ENCODE measurements at places on chromosomes 6 and 20. TPM values are rescaled to one million over a fixed set of nuclear protein-coding genes. Genes with fewer than 3 reads are reported as not detected.

GRCh38 chr6:155378276-155378675 lies 64.0 kb upstream of the TFB1M start:
- H3K27ac ChIP-seq: no peak overlapping the region
- no peaks in the 10 kb centered on the region for H3K4me1 ChIP-seq
- H3K36me3 ChIP-seq: no peaks in the 10 kb centered on the region
- no peak for DNase-seq

DNA sequence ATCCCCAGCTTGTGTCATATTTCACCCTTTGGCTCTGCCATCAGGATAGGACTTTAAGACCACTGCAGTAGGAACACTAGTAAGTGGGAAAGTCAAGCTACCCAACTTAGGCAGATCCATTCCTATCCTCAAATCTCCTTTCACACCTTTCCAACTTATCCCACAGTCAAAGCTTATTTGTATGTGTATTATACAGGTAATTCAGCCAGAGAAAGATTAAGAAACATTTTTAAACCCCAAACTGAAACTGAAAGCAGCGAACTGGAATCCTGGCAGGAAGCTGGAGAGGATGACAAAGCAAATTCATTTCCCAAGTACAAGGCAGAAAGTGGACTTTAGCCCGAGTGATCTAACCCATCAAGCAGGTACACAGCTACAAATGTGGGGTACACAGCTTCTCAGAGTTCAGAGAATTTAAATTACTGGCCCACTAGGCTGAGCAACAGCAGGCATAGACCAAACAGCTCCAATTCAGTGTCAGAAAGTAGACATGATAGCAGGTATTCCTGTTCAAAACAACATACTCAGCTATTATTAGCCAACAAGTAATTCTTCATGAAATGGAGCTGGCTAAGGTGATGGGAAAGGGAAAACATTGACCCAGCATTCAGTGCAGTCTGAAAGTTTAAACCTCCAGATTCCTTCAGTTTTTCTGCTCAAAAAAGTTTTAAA lies 39.1 kb downstream of the ILRUN start:
- H3K36me3 ChIP-seq: peaks cover 10% of the 10 kb centered on the region
- DNase-seq: no peak

GRCh38 chr6:3001773-3002293 lies 2.1 kb downstream of the NQO2 start:
- no peaks in the 10 kb centered on the region for H3K27me3 ChIP-seq
- no peak overlapping the region for H3K4me3 ChIP-seq
- H3K4me1 ChIP-seq: peaks cover 24% of the 10 kb centered on the region
- no peak overlapping the region for H3K27ac ChIP-seq
- DNase-seq: peak; percentile 59

DNA sequence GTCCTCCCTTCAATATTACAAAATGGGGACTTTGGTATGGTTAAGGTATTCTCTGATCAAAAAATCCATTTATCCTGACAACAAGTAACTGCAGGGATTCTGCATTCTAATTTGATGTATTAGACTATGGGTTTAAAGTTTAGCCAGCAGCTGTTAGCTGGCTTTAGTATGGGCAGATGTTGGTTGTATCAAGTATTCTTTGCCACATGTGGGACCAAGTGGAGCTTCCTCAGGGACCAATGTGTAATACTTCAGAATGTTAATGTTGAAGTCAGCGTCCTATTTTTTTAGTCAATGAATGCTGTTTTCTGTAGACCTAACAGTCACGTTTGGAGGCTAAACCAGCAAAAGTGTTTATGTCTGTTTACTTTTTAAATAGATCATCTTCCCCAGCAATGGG lies 41.4 kb downstream of the MOXD1 start:
- H3K4me1 ChIP-seq: peaks cover 2% of the 10 kb centered on the region
- no peak overlapping the region for H3K27ac ChIP-seq
- no peaks in the 10 kb centered on the region for H3K36me3 ChIP-seq
- DNase-seq: no peak

DNA sequence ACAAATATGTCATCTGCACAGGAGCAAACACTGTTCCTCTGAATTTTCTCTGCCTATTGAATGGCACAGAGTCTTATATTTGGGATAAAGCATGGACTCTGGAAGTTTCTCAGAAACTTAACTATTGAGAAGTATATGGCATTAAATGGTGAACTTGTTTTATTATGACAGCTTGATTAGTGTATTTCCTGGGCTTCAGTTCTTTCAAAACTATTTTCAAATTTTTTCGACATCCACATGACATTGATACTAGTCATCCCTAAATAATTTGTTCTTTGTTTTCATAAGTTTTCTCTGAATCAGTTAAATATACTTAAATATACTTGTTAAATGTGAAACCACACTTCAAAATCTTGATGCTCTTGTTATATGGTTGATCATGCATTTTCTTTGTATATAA lies 144.0 kb upstream of the TSHZ2 start:
- no peaks in the 10 kb centered on the region for H3K36me3 ChIP-seq
- DNase-seq: no peak
- H3K27me3 ChIP-seq: no peaks in the 10 kb centered on the region
- H3K4me1 ChIP-seq: no peaks in the 10 kb centered on the region
- no peak overlapping the region for H3K4me3 ChIP-seq

DNA sequence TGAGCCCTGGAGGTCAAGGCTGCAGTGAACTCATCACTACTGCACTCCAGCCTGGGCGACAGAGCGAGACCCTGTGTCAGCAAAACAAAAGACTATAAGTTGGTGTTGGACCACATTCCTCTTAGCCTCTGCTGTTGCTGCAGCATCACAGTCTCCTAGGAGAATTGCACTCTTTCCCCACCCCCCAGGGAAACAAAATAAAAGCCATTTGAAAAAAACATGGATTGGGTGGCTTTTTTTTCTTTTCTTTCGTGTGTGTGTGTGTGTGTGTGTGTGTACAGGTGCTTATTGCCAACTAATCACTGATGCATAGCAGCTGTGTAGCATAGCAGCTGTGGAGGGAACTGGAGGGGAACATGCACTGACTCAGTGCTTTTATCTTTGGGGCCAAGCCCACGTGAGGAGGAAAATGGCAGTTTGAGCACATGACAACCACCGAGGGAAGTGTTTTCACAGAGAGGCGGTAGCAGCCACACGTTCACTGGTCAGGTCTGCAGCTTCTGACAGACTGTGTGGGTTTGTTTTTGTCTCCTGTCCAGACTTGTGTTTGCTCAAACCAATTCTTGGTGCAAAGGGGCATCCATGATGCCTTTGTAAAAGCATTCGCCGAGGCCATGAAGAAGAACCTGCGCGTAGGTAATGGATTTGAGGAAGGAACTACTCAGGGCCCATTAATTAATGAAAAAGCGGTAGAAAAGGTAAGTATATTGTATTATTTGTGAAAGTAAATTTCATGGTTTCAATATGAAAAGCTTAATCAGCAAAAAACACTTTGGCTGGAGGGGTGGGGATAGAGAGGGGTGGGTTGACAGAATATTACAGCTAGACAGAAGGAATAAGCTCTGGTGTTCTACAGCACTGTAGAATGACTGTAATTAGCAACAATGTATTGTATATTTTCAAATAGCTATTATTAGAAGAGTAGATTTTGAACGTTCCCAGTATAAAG lies 27.7 kb downstream of the ALDH5A1 start:
- H3K27me3 ChIP-seq: no peaks in the 10 kb centered on the region
- H3K27ac ChIP-seq: no peak overlapping the region
- no peak for DNase-seq

DNA sequence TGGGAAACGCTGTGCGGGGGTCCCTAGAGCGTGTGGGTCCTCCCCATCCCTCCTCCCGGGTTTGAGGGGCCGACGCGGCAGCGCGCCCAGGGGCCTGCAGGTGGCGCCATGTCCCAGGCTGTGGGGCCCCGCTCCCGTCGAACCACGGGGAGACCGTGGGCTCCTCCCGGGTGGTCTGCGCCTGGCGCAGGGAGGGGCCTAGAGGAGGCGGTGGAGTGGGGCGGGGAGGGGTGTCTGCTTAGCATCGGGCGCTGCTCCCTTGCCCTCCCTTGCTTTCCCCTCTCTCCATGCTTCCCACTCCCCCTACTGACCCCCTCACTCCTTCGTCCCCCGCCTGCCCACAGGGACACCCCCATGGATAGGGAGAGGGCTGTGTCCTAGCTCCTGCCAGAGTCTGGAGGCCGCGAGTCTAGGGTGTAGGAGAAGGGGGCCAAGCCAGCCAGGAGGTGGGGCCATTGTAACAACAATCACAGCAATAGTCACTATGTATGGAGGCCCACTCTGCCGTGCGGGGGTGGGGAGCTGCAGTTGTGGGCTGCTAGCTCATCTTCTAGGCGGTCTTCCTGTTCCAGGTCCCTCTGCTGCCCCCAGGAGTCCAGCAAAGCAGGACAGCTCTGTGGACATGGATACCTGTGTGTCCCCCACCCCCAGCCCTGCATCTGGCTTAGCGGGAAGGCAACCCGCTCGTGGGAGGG lies 51.7 kb downstream of the CHMP4B start:
- peak; percentile 27 for DNase-seq
- no peaks in the 10 kb centered on the region for H3K36me3 ChIP-seq
- H3K27ac ChIP-seq: no peak overlapping the region
- H3K27me3 ChIP-seq: no peaks in the 10 kb centered on the region
- peaks cover 27% of the 10 kb centered on the region for H3K4me1 ChIP-seq

DNA sequence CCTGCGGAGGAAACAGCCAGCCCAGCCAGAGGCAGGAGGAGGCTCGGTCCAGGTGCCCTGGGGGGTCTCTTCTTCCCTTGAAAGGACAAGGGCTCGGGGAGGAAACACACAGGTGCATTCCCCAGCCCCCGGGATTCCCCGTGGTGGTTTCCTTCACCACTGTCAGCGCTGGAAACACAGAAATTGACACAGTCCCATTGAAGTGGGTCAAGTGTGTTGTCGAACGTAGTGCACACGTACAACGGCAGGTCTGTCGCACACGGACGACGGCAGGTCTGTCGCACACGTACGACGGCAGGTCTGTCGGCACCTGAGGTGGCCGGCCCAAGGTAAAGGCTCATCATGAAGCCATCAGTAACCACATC lies 80.9 kb downstream of the DLL1 start:
- H3K27me3 ChIP-seq: no peaks in the 10 kb centered on the region
- no peak overlapping the region for H3K4me3 ChIP-seq
- no peak overlapping the region for H3K27ac ChIP-seq

DNA sequence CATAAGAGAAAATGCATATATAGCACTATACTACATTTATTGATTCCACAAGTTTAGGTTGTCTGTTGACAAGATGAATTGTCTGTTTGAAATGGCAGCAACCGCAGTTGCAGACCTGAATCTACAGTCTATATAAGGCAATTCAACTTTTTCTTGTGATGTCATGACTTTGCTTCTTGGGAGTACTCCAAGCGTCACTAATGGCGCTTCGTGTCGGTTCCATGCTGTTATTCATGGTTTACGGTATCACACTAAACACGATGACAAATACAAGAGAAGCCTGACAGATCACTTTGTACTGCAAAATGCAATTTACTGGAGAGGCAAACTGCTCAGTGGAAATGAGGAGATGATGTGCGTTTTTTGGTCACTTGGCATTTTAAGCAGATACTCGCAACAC lies 280.3 kb upstream of the TCF21 start:
- no peak overlapping the region for H3K27ac ChIP-seq
- H3K4me1 ChIP-seq: no peaks in the 10 kb centered on the region
- H3K4me3 ChIP-seq: no peak overlapping the region

The GRIK2 gene
- not detected for total RNA-seq

The DAAM2 gene
- not detected for total RNA-seq

The CCDC28A gene
- total RNA-seq: 27.2 TPM

All from CD4-positive, CD25-positive, alpha-beta regulatory T cell (primary cell).